GM12891 (cell line): ENCODE measurements at places on chromosomes 16 and 17.

DNA sequence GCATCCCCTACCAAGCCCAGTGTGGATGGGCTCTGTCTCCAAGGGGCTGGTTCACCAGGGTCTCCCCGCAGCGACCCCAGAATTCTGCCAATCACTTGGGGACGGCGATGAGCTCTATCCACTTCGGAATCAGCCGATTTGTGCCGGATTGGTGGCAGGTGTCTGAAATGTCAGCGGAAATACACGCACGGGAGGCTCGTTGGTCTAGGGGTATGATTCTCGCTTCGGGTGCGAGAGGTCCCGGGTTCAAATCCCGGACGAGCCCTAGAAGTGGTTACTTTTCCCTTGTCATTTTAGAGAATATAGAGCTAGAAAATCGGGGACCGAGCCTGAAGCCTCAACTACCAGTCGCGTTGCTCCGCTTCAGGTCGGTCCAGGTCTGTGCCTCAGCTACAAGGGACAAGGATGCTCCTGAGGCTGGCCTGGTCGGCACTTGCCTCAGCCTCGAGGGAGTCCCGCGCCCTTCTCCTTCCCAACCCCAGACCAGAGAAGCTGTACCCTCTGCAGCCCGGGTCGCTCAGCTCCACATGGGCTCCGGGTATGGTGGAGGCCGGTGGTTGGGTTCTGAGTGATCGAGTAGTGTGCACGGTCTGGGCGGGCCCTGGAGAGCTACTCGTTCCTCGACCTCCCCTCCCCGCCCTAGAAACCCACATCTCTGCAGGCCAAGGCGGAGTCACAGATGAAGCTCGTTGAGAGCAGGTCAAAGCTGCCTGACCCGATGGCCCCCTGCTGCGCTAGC is 16.0 kb upstream of the OR1F1 start:
- DNase-seq, result peak; percentile 31

DNA sequence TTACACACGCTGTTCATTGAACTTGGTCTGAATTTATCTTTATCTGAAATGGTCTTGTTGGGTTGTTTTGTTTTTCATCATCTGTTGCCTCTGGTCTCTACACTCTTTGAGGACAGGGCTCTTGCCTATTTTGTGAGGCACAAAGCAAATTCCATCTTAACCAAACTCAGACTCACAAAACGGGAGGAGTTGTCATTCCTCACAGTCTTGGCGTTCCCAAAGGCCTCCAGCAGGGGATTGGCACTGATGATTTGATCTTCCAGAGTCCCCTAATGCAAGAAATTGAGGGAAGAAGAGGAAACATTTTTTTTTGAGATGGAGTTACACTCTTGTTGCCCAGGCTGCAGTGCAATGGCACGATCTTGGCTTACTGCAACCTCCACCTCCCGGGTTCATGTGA is 8.7 kb downstream of the MYH3 start:
- DNase-seq, result no peak

DNA sequence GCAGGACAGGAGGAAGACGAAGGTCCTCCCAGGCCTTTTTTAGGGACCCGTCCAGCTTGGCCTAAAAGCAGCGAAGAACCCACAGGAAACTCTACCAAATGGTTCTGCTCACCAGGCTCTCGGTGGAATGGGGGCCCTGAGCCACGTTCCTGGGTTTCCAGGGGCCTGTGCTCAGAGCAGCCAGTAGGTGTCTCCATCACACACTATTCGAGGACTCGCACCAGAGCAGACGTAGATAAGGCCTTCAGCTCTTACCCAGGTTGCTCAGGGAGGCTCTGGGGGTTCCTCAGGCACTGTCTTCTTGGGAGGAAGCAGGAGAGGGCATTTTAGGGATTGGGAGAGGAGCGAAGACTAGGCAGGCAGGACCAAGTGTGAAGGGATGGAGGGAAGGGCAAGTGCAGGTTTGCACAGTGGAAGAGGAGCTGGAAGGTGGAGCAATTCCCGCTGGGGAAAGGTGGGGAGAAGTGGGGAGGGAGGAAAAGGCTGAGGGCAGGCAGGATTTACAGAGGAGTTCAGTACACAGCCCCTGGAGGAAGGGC is 157.1 kb downstream of the RGS9 start:
- peak; percentile 60 for DNase-seq

- DNase-seq, result no peak
Measured at GRCh38 chr17:70804161-70804560, 634.8 kb downstream of the KCNJ2 start.

DNA sequence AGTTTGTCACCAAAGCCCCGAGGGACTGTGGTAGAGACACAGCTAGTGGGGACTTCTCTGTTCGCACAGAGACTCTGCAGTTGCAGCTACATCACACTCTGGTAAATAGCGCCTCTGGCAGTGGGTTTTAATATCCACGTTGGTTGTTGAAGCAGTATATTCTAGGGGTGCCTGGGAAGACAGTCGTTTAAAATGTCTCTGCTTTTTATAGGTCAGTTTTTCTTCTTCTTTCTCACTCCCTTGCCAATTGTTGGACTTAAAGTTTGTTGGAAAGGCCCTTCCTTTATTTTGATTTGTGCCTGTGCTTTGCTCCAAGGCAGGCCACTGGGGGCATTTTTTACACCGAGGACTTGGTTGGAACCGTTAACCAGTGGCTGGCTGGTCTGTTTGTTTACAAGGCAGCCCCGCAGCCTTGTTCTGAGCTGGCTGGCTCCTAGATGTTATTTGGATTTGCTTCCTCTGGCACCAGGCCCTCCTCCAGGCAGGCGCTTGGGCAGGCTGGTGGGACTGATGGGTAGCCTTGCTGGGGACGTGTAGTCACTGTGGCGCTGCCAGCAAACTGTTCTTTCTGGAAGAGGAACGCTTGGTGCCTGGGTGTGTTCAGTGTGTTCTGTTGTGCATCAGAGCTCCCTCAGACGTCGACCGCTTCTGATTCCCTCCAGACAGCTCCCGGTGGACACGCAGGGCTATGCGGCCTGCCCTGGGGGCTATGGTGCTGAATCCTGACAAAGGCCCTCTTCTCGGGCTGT is 218.2 kb upstream of the CHMP6 start:
- DNase-seq, result no peak

- DNase-seq, result no peak
Measured at GRCh38 chr16:67917140-67917851, 14.4 kb downstream of the CTRL start.

DNA sequence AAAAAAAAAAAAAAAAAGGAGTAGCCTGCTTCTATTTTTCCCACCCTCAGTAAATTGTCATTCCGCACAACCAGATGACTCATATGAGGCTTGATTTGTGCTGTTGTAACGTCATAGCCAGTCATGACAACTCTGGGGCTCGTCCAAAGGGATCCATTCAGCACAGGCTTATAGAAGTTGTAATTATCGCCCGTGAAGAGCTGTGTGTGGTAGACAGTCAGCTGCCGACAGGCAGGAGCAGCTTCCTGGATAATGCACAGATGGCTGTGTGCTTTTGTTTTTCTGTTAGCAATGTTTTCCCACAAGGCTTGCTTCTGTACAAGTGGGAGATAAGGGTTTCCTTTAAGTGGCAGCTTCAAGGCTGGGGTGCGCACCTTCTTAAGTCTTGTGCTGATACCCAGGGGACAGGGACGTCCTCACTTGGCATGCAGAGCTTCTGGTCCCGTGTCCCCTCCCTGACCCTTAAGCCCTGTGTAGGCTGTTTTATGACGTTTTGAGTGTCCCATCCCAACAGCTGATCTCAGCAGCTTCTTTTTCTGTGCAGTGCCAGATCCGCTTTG is 26.0 kb downstream of the SNX29 start:
- DNase-seq, result no peak

DNA sequence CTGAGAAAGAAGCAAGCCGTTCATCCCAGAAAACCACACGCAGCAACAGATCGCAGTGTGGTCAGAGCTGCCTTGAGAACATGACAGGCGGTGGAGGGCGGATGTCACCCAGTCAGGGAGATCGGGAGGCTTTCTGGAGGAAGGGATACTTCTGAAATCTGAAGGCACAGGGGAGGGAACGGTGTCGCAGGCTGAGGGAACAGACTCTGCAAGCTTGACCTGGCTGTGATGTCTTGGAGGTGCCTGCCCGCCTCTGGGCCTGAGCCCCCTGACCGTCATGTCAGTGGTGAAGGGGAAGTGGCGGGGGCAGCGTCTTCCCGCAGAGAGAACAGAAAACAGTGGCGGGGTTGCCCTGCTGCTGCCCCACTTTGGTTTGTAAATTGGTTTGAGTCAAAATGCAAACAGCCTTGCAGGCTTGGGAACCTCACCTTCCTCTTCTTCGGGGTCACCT is 8.1 kb upstream of the ATP2A3 start:
- no peak for DNase-seq

GRCh38 chr17:64411999-64412771 is 21.5 kb upstream of the PECAM1 start:
- DNase-seq, result no peak

DNA sequence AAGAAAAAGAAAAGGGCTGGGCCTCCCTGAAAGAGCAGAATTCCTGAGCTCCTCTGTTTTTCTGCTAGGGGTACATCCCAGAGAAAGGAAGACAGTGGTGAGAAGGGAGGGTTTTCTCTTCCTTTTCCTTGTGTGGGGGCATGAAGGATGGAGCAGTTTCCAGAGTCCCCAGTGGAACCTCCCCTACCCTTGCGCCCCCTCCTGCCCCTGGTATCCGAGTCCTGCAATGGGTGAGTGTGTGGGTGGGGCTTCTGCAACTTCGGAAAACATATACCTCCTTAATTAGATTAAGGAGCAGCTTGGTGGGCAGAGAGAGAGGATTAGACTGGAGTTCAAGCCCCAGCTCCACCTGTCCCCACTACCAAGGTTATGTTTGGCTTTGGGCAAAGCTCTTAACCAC is 5.4 kb upstream of the GIP start:
- no peak for DNase-seq

DNA sequence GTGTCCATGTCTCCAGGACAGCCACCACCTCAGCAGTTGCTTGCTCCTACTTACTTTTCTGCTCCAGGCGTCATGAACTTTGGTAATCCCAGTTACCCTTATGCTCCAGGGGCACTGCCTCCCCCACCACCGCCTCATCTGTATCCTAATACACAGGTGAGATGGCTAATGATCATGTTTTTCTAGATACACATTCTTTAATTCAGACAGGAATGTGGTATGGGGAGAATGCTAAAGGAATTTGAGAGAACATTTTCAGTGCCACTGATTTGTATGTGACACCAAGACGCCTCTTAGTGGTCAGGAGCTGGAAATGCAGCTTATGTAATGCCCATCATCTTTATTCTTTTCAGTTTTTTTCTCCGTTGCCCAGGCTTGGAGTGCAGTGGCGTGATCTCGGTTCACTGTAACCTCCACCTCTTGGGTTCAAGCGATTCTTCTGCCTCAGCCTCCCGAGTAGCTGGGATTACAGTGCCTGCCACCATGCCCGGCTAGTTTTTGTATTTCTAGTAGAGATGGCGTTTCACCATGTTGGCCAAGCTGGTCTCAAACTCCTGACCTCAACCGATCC is 8.9 kb upstream of the RAPGEFL1 start:
- no peak for DNase-seq

- DNase-seq, result no peak
Measured at GRCh38 chr16:57348327-57348726, 10.3 kb upstream of the CCL22 start.

- no peak for DNase-seq
Measured at GRCh38 chr16:3088450-3088849, 10.6 kb downstream of the ZSCAN10 start.

- no peak for DNase-seq
Measured at GRCh38 chr17:29357821-29358232, 32.3 kb upstream of the TAOK1 start.

GRCh38 chr16:3534126-3534525 is 33.3 kb downstream of the CLUAP1 start:
- DNase-seq, result no peak

DNA sequence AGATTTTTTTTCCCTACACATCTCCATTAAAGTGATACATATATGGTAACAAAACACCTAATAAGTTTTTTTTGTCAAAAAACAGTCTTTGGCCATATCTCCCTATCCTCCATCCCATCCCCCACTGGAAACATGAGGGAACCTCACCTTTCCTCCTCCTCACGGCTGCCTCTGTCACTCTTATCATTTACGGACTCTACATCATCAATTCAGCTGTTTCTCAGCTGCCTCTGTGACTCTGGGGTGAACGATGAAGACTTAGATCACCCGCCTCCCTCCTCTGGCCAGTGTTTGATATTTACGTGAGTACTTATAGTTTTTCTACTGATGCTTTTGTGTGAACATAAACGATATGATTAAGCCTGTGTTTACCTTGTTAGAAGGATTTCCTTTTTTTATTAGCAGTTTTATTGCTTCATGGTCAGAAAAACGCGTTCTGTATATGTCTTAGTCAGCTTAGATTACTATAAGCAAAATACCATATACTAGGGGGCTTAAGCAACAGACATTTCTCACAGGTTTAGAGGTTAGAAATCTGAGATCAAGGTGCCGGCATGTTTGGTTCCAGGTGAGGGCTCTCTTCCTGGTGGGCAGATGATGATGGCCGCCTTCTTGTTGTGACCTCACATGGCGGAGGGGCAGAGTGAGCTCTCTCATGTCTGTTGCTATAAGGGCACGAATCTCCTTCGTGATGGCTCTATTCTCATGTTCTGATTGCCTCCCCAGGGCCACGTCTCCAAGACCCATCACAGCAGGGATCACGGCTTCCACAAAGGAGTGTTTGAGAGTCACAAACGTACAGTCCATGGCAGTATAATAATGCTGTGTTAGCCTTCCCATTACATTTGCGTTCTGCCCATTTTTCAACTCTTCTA is 32.1 kb downstream of the DNAH17 start:
- DNase-seq, result no peak

DNA sequence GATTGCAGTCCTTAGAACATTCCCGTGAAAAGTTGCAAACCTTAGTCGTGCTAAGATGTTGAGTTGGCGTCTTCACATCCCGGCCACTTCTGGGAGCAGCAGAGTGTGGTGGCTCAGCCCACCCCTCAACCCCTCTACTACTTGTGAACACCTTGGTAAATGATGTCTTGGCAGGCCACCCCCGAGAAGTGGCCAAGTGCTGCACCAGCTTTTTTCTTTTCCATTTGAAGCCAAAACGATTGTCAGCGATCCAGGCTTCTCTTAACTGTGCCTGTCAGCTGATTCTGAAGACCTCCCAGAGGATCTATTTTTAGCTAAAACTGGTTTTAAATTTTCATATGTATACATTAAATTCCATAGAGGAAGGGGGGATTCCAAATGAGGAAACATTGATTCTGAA is 247.5 kb downstream of the CDH13 start:
- DNase-seq, result no peak

GRCh38 chr17:15154618-15155017 is 110.5 kb downstream of the PMP22 start:
- no peak for DNase-seq

- no peak for DNase-seq
Measured at GRCh38 chr16:27315333-27316037, 1.7 kb downstream of the IL4R start.

GRCh38 chr16:88293097-88293496 is 89.7 kb upstream of the ZNF469 start:
- DNase-seq, result no peak

DNA sequence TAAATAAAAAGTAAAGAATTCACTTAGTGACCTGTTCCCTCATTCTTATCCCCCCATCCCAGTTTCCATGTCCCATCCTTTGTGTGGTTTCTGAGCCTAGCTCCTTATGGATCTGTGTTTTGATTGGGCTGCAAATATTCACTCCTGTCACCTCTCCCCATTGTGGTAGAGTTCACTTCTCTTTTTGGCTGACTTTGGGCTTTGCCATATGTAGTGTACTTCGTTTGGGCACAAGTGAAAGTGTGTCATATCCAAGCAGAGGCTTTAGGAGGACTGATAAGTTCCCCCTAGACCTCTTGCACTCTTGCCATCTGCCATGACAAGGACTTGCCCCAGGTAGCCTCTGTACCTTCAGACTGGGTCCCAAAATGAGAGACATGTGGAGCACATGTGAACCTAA is 13.0 kb upstream of the DHRS7B start:
- no peak for DNase-seq
